ENCODE measurements at places on chromosomes 3 and 15. TPM values are rescaled to one million over a fixed set of nuclear protein-coding genes. Genes with fewer than 3 reads are reported as not detected.

The PROK2 gene
- polyA plus RNA-seq: 1.1 TPM

The FBXW12 gene
- polyA plus RNA-seq: not detected

The RTP3 gene
- polyA plus RNA-seq: not detected

The CCRL2 gene
- polyA plus RNA-seq: 2.0 TPM

The CA12 gene
- polyA plus RNA-seq: 22.8 TPM

DNA sequence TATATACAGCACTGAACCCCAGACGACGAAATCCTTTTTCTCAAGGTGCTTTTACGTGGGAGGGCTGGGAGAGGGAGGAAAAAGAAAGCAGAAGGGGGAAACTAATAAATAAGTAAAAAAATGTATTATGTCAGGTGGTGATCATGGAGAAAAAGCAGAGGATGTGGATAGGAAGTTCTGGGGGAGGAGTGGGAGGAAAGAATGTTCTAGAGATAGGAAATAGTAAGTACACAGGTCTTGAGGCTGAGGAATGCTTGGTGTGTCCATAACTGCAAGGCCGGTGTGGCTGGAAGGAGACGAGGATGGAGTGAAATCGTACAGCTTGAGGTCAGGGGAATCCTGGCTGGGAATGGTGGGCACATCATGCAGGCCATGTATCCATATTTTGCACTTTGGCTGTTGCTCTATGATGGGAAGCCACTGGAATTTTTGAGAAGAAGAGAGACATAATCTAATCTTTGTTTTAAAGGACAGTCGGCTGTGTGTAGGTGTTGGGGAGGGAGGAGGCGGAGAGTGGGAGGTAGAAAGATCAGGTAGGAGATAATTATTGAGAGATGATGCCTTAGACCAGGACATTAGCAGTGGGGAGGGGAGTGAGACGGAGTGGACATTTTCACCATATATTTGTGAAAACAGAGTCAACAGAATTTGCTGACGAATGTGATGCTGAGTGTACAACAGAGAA, 1.8 kb upstream of the UBE2E2 start:
- no peak for DNase-seq

GRCh38 chr3:4515916-4516579, 22.9 kb downstream of the ITPR1 start:
- no peak for DNase-seq

DNA sequence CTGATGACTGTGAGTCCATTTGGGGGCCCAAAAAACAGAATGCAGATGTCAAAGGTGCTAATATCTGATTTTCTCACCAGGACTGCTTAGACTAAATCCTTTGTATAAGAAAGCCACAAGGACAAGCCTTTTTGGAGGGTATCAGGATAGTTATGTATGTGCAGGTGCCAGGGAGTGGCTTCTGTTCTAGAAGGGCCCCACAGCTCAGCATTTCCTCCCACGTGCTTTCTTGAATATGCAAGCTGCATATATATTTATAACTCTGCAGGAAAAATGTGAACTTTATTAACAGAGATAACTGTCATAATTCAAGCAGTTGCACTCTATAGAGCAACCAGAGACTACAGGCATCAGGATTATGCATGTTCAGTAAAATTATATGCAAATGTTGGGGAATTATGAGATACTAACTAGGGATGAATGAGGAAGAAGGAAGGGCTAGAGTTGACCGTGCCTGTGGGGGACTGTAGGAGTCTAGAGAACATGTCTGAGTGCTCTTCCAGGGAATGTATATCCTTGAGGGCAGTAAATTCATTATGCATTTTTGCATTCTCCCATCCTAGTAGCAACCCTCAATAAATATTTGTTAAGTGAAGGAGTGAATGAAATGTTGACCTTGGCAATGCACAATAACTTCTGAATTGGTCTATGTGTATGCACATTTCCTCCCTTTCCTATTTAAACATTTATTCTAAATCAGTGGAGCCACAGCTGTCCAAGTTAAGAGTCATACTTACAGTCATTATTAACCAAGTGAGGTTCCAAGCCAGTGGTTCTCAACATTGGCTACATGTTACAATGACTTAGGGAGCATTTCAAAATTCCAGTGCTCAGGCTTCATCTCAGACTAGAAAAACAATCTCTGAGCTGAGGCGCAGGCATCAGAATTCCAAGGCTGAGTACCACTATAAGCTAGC, 94.8 kb upstream of the ANKRD28 start:
- DNase-seq: no peak

DNA sequence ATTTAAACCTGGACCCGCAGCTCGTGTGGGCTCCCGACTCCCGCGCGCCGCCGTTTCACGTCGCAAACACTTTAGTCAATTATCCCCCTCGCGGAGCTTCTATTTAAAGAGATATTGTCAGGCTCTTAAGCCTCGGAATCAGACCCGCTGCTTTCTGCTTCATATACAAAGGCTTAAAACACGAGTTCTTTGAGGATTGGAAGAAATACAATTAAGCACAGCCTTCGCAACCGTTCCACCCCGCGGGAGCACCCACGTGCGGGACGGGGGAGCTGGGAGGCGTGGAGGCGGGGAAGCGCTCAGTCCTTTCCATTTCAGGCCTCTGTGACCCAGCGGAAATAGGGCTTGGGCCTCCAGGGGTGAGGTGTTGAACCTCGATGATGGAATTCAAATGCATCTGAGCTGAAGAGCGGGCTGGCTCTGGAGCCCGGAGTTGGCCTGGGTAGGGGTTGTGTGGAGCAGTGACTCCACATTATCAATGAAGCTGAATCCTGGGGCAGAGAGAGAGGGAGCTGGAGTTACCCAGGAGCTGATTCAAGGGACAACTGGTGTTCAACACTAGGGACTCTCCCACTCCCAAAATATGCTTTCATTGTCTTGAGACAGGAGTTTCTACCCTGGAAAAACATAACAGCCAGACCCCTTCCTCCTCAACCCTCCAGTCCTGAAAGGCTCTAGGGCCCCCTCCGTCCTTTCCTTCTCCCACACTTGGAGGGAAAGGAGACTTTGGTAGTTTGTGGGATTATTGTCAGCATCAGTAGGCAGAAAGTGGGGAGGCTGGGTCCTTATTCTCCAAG, 2.4 kb downstream of the ANKRD63 start:
- DNase-seq: no peak

DNA sequence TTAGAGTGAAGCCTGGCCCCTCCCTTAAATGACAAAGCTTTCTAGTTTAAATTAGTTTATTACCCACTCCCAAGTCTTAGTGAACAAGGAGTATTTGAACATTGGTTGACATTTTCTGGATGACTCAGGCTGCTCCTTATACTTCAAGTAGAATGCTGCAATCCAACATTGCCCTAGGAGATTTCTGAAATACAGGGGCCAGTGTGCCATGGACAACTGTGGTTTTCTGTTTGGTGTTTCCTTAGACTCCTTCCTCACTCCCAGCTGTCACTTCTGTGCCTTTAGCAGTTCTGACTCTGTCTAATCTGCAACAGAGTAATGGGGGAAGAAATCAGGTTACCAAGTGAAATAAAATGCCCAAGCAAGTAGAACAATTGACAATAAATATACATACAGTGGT, 116.1 kb upstream of the P2RY1 start:
- no peak for DNase-seq

DNA sequence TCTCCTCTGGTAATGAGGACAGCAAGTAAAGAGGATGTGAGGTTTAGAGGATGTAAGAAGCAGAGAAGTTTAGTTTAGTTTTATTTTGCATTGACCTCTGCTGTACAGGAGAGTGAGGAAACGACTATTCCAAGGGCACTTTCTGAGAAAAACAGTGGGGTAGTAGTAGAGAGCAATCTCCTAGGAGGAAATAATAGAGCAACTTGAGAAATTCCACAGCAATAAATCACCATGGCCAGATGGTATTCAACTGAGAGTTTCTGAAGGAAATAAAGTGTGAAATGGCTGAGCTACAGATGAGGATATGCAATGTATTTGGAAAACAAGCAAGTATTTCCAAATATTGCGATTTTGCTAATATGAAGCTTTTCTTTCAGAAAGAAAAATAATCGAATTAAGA, 118.9 kb downstream of the DPH6 start:
- DNase-seq: peak; percentile 3

DNA sequence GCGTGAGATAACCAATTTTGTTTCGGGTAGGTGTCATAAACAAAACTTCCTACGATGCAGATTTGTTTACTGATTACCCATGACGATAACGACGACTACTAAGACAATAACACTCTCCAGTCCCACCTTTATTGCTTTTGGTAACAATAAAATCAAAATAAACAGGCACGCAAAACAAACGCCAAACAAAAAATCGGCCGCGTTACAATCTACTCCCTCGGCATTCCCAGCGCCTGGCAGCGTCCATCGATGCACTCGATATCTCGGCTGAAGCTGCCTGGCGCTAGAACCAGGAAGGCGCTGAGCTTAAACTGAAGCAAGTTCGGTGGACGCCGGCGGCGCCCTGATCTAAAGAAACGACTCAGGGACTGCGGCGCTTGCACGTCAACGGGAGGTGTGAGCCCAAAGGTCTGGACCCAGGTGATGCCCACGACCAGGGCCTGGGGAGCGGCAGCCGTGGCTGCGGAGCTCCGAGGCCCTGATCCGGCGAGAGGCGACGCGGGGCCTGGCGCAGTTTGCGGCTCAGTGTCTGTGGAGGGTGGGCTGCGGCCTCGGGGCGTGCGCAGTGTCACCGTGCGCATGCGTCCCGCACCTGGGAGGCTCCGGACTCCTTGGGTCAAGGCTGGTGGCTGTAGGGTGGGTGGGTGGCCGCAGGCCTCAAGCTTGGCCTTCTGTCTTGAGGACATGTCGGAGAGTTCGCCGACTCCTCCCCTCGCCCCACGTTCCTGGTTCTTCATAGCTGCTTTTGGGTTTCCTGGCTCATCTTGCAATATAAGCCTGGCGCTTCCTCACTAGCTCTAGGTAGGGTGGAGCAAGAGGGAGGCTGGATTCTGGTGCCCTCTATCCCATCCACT, at the start of gene RSRC1:
RSRC1 (plus strand) TSS at position 286 of the 854 bp plus-strand sequence. CDS start 12,016 bp downstream, outside the sequence.
- peak; percentile 84 for DNase-seq

- no peak for DNase-seq
Measured at GRCh38 chr3:194208709-194209108, 72.8 kb downstream of the HES1 start.

GRCh38 chr3:9448071-9448470, 50.7 kb downstream of the SETD5 start:
- DNase-seq: no peak

DNA sequence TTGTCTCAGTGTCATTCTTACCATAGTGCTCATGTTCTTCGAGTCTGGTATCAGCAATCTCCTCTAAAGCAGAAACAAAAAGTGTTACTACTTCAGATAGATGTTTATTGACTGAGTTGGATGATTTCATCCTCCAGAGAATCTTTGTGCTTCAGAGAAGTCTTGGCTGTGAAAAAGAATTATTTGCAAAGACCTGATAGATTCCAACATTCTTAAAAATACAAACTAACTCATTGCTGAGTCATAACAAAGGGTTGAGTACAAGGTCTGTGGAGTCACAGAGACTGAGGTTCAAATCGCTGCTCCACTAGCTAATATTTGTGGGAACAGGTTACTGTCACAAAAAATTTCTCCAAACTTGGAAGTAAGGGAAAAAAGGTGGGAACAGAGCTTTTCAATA, 9.0 kb upstream of the STRIT1 start:
- no peak for DNase-seq

DNA sequence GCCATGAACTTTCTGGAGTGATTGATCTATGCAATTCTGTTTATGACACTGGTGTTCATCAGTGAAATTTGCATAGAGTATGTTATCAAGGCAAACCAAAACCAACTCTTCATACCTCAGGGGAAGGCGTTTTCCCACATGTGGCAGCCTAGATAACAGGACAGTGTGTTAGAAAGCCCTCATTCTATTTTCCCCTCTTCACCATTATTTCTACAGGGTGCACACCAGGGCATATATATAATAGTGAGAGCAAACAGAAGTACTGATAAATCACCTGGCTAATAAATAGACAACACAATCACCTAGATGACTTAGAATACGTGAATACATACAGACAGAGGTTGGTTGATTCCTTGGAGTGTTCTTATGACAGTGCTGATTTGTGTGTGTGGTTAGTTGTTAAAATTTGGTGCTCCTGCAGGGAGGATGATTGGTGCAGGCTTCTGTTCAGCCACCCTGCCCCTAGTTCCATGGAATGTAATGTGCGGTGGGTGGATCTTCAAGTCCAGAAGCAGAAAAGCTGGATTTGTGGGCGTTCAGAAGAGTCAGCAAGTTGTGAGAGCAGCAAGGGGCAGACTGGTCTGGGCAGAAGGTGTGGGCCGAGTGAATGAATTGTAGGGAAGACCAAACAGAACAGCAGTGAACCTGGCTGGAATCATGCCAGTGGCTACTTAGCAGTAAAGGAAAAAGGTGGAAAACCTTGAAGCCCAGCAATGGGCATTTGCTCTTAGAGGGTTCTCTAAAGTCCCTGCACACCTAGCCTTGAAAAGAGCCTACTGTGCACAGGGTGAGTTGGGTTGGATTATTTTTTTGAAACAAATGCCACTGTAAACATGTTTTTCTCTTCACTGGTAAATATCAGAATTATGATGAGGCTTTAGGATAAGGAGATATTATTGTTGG, 11.7 kb upstream of the RARRES1 start:
- DNase-seq: no peak

- DNase-seq: no peak
Measured at GRCh38 chr15:91632981-91633380, 220.5 kb upstream of the SLCO3A1 start.

DNA sequence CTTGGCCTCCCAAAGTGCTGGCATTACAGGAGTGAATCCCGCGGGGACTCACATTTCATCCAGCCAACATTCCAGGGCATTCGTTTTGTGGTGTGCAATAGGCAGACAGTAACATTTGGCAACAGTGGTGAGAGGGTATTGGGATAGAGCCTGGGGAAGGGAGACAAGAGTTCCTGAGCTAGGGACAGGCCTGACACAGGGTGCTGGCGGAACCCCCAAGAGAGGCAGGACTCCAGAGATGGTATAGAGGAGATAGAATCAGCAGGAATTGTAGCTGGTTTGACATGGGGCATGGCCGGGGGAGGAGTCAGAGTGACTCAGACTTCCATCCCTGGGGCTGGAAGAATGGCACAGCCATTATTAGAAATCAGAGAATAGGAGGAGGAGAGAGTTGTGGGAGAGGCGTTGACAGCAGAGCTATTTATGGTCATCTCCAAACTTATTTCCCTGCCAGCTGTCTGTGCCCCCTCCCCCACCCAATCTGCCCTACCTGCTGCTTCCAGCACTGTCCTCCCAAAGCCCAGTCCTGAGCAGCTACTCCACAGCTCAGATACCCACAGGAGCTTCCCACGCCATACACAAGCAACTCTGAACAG, 4.4 kb upstream of the IDH2 start:
- DNase-seq: peak; percentile 48

All from stomach (tissue), 19 donors.